ENCODE measurements at places on chromosomes 12 and 14. TPM values are rescaled to one million over a fixed set of nuclear protein-coding genes. Genes with fewer than 3 reads are reported as not detected.

DNA sequence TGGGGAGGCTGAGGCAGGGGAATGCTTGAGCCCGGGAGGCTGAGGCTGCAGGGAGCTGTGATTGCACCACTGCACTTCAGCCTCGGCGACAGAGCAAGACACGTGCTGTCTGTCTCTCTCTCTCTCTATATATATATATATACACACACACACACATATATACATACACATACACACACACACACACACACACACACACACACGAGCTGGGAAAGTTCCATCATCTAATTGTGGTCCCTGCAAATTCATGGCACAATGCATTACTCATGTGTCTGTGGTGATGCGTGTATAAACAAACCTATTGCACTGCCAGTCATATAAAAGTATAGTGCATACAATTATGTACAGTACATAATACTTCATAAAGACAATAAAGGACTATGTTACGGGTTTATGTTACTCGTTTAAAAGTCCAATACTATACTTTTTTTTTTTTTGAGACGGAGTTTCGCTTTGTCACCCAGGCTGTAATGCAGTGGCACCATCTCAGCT is 36.6 kb downstream of the WDR89 start:
- no peak overlapping the region for H3K27ac ChIP-seq
- no peaks in the 10 kb centered on the region for H3K36me3 ChIP-seq
- no peak for DNase-seq
- H3K4me1 ChIP-seq = no peaks in the 10 kb centered on the region
- H3K27me3 ChIP-seq = no peaks in the 10 kb centered on the region

GRCh38 chr14:96424109-96424989 is 32.4 kb downstream of the AK7 start:
- H3K27me3 ChIP-seq = no peaks in the 10 kb centered on the region
- no peaks in the 10 kb centered on the region for H3K4me1 ChIP-seq
- peak; percentile 32 for DNase-seq
- no peaks in the 10 kb centered on the region for H3K36me3 ChIP-seq
- H3K4me3 ChIP-seq = peak overlapping the region; percentile 30
- H3K27ac ChIP-seq = no peak overlapping the region

- no peak for DNase-seq
- H3K36me3 ChIP-seq = no peaks in the 10 kb centered on the region
- H3K4me1 ChIP-seq = no peaks in the 10 kb centered on the region
- no peak overlapping the region for H3K4me3 ChIP-seq
- H3K27me3 ChIP-seq = no peaks in the 10 kb centered on the region
- no peak overlapping the region for H3K27ac ChIP-seq
Measured at GRCh38 chr12:18221726-18222125, 39.6 kb upstream of the PIK3C2G start.

DNA sequence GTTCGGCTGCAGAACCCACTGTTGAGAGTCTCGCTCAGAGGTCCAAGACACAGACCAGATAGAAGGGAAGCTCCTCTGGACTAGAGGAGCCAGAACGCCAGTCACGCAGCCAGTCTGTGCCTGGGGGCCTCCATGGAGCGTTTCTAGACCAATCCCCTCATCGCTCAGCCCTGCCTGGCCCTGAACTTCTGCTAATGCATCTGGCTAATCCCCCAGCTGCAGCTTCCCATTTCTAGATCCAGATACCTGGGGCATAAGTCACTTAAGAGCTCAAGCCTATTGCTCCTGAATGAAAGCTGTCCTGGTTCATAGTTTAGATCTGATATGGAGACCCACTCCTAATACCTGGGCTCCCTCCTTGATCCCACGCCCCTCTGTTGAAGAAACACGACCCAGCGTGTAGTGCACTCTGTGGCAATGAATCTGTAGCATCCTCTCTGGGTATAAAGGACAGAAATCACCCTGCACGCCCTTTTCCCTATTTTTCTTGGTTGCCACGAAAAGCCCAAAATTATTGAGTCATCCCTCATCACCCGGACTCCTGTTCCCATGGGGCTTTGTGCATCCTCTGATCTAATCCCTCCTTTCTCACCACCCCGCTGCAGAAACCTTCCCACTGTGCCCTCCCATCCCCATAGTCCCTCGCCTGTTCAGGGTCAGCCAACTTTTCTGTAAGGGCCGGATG is 341.6 kb upstream of the FKBP4 start:
- no peak overlapping the region for H3K4me3 ChIP-seq
- no peak for DNase-seq
- H3K27ac ChIP-seq = no peak overlapping the region
- H3K27me3 ChIP-seq = no peaks in the 10 kb centered on the region
- no peaks in the 10 kb centered on the region for H3K4me1 ChIP-seq
- no peaks in the 10 kb centered on the region for H3K36me3 ChIP-seq

GRCh38 chr14:84544486-84545131 is 985.3 kb upstream of the FLRT2 start:
- no peak overlapping the region for H3K27ac ChIP-seq
- no peak overlapping the region for H3K4me3 ChIP-seq
- no peaks in the 10 kb centered on the region for H3K4me1 ChIP-seq
- no peak for DNase-seq
- H3K27me3 ChIP-seq = no peaks in the 10 kb centered on the region

DNA sequence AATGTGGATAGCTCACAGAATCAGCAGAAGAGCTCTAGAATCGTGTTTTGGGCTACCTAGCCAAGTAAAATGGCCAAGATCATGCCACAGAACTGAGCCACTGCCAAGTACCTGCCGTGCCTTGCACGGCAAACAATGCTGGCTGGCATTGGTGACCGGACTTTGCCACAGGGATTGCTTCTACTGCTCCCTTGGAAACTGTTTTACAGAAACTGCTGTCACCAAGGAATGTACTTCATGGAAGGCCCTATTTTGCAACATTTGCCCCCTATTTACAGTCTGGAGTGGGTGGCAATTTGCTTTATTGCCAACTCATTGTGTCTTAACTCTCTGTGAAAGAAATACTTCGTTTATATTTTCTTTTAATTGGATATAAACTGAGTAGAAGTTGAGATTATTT is 49.0 kb downstream of the BORCS5 start:
- H3K36me3 ChIP-seq = no peaks in the 10 kb centered on the region
- H3K27ac ChIP-seq = no peak overlapping the region
- H3K4me1 ChIP-seq = no peaks in the 10 kb centered on the region
- DNase-seq = no peak
- H3K4me3 ChIP-seq = no peak overlapping the region

GRCh38 chr12:87779858-87780498 is 249.2 kb downstream of the C12orf50 start:
- no peaks in the 10 kb centered on the region for H3K4me1 ChIP-seq
- H3K36me3 ChIP-seq = no peaks in the 10 kb centered on the region
- H3K27me3 ChIP-seq = no peaks in the 10 kb centered on the region
- no peak overlapping the region for H3K27ac ChIP-seq
- DNase-seq = no peak

- no peaks in the 10 kb centered on the region for H3K27me3 ChIP-seq
- peaks cover 19% of the 10 kb centered on the region for H3K4me1 ChIP-seq
- DNase-seq = no peak
- H3K4me3 ChIP-seq = no peak overlapping the region
- H3K36me3 ChIP-seq = no peaks in the 10 kb centered on the region
Measured at GRCh38 chr14:102277874-102278630, 26.9 kb downstream of the MOK start.

DNA sequence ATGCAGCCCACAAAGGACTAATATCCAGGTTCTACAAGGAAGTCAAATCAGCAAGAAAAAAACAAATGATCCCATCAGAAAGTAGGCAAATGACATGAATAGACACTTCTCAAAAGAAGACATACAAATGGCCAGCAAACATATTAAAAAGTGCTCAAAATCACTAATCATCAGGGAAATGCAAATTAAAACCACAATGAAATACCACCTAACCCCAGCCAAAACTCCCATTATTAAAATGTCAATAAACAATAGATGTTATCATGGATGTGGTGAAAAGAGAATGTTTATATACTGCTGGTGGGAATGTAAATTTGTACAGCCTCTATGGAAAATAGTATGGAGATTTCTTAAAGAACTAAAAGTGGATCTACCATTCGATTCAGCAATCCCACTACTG is 25.0 kb downstream of the SLC41A2 start:
- no peaks in the 10 kb centered on the region for H3K4me1 ChIP-seq
- H3K27ac ChIP-seq = no peak overlapping the region
- DNase-seq = no peak
- H3K36me3 ChIP-seq = no peaks in the 10 kb centered on the region

SERPINA6 gene
- total RNA-seq = not detected

PRR4 gene
- total RNA-seq = 1.1 TPM

INSM2 gene
- total RNA-seq = not detected

NXPH4 gene
- total RNA-seq = 2.1 TPM

RILPL2 gene
- 5.4 TPM for total RNA-seq

All from Panc1 (cell line).